ENCODE measurements at places on chromosomes 6 and 20.

- no peak for DNase-seq
These were observed 55.1 kb downstream of the GCNT2 start for GRCh38 chr6:10576226-10576625.

DNA sequence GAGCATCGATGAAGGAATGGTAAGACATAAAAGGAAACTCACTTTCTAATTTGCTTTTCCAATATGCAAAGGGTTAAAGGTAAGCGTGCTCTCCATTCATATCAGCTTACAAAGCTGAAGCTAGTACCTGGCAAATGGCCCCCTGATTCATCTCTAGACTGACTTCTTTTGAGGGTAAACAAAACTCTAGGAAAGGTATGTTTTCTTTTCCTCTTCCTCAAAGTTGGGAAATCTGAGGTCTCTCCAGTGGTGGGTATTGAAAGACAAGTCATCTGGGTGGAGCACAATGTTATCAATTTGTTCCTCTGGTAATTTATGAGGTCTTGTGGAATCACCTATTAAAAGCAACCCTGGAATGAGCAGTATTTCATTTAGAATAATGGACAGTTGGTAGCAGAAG lies 7.9 kb upstream of the FBXO30 start:
- DNase-seq: no peak

- no peak for DNase-seq
These were observed 48.1 kb downstream of the EBF4 start for GRCh38 chr20:2740702-2741101.

DNA sequence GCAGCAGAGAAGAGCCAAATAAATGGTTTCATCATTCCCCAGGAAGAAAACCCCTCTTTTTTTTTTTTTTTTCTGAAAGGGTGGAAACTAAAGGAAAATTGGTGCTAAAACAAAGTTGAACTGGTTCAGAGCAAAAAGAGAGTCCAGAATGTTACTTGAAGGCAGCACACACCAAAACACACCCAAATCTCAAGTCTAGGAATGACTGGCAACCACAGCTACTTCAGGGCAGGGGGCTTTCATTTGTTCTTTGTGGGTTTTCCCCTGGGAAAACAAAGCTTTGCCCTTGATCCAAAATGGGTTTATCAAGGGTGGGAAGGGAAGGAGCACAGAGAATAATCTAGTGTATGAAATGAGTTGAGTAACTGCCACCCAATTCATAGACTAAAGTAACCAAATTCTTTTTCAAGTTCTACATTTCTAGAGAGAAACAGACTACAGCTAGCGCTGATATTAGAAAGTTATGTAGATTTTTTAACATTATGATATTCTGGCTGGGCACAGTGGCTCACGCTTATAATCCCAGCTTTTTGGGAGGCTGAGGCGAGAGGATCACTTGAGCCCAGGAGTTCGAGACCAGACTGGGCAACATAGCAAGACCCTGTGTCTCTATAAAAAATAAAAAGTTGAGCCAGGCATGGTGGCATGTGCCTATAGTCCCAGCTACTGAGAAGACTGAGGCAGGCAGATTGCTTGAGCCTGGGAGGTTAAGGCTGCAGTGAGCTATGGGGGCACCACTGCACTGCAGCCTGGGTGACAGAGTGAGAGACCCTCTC lies 119.8 kb downstream of the NFATC2 start:
- no peak for DNase-seq

- DNase-seq: no peak
These were observed 396.5 kb upstream of the CNR1 start for GRCh38 chr6:88562353-88563276.

- no peak for DNase-seq
These were observed 62.4 kb downstream of the TTI1 start for GRCh38 chr20:37970856-37971245.

- DNase-seq: no peak
These were observed 67.8 kb downstream of the MMS22L start for GRCh38 chr6:97215157-97215769.

DNA sequence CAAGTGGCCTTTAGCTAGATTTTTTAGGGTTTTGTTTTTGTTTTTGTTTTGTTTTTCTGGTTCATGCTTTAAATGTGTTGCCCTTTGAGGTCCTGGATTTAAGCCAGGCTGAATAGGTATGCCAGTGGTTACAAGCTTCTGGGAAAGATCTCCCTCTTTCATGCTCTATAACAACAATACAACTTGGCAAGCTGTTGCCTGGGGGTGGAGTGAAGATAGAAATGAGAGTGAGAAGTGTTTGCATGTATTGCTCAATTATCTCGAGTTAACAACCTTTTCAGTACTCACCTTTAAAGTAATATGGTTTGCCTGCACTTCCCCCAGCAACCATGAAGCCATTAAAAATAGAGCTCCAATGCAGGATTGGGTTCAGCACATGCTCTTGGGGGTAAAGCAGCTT lies 19.2 kb upstream of the HAO1 start:
- DNase-seq: no peak

GRCh38 chr6:107633680-107634323 lies 143.9 kb downstream of the SOBP start:
- no peak for DNase-seq

- DNase-seq: no peak
These were observed 197.4 kb upstream of the KCNQ5 start for GRCh38 chr6:72424476-72424875.

Measured in stimulated activated CD4-positive, alpha-beta T cell treated with anti-CD3 and anti-CD28 coated beads, TNF-alpha, amount 100 ng/mL, for 4 hours (primary cell).